ENCODE measurements at places on chromosomes 3 and 15. TPM values are rescaled to one million over a fixed set of nuclear protein-coding genes. Genes with fewer than 3 reads are reported as not detected.

The NR1I2 gene
- total RNA-seq = 0.26 TPM

The RASL12 gene
- 4.7 TPM for total RNA-seq

The HCN4 gene
- not detected for total RNA-seq

GRCh38 chr15:50797926-50798325 lies 32.4 kb upstream of the SPPL2A start:
- DNase-seq = no peak

DNA sequence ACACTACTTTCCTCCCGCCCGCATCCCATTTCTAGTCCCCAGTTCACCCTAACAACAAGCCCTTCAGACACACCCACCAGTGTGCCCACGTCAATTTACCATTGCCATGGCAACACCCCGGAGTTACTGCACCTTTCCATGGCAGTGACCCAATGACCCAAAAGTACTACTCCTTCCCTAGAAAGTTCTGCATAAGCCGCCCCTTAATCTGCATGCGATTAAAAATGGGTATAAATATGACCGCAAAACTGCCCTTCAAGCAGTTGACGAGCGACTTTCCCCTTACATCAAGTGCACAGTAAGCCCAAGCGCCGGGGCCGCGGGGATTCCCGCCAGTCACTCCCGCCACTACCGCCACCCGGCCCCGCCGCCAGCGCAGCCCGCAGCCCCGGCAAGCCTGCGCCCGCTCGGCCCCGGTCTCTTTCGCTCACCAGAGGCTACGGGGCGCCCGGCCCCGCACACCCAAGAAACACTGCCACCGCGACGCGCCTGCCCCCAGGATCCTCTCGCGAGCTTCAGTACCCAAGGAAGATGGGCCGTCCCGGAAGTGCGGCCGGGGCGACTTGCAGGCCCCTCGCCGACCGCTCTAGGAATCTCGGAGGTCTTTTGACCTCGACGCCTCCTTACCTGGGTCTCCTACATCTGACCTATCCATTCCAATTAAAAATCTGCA lies 27.2 kb upstream of the ZNF502 start:
- DNase-seq = no peak

GRCh38 chr3:188868803-188869202 lies 303.0 kb upstream of the TPRG1 start:
- no peak for DNase-seq

DNA sequence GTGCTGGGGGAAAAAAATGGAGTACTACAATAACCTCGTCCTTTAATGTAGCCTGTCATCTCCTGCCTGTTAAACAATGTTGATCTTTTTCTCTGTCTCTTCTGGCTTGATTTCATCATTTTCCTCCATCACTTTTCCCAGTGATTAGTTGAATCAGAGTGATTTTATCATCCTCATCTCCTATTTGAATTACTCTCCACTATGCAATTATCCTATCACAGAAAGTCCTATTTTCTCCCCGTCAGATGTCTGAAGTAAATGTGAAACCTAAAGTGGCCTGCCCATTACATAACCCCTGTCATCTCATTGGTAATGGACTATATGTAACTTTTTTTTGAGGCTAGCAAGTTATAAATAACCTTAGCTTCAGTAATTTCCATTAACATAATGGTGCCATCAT lies 201.8 kb downstream of the CACNA2D3 start:
- no peak for DNase-seq

- no peak for DNase-seq
Measured at GRCh38 chr3:168096210-168096652, 507 bp upstream of the GOLIM4 start.

GRCh38 chr3:143302638-143303171 lies 183.1 kb downstream of the CHST2 start:
- DNase-seq = no peak

DNA sequence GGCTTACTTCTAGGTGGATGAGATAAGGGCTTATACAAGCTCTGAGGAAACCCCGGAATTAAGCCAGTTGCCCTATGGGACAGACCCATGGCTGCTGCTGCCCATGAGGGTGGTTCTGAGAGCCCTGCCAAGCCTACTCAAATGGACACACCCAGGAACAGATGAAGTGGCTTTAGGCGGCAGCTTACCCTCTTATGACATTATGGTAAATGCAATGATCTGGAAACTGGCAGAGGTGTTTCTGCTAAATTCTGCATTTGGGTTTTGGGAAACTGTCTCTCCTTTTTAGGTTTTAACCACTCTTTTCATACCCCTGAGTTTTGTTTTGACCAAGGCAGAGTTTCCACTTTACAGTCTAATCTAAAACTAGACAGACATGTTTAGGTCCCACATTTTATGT lies 9.0 kb upstream of the ZBED2 start:
- no peak for DNase-seq

DNA sequence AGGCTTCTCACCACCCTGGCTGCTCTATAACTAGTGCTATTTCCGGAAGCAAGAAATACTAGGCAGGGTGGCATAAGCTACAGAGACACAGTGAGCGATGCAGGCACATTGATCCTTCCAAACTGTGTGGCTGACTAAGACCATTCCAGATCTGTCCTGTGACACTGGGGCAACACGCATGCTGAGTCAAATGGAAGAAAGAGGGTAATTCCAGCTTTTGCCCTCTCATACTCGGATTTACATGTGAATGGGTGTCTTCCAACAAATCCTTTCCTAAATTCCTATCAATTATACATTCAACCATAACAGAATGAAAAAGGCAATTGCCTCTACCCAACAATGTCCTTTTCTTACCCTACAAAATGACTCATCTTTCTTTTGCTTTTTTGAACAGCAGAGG lies 5.1 kb downstream of the FSIP1 start:
- no peak for DNase-seq

- DNase-seq = no peak
Measured at GRCh38 chr15:65338366-65338765, 33.9 kb downstream of the RNU5B-1 start.

- DNase-seq = no peak
Measured at GRCh38 chr3:129672412-129672811, 65.9 kb upstream of the PLXND1 start.

GRCh38 chr3:164848923-164849322 lies 229.4 kb downstream of the SI start:
- no peak for DNase-seq

GRCh38 chr3:134333522-134334181 lies 40.6 kb downstream of the AMOTL2 start:
- peak; percentile 76 for DNase-seq

GRCh38 chr15:39564972-39565665 lies 15.8 kb upstream of the THBS1 start:
- no peak for DNase-seq

DNA sequence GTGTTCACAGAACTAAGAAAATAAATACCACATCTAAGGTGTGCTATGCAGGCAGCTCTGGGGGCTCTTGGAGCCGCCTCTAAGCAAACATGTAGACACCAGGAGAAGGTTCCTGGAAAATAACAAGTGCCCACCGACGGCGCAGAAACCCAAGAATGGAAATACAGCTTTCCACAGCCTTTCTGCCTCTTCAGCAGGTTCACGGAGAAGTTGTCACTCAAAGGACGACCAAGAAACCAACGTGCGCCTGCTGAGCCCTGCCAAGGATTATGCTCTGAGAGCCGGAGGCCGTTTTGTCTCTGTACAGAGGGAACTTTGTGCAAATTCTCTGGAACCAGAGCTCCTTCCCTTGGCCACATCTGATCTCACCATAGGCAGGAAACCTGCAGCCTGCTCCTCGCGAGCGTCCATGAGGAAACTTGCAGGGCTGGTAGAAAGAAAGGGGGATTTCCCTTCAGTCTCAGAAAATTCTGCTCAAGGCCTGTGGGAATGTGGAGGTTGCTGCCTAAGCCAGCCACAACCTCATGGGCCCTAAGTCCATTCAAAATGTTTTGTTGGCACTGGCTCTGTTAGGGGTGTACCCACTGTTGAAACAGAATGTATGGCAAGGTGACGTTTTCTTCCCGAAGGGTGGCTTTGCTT lies 40.6 kb upstream of the ETV5 start:
- no peak for DNase-seq

DNA sequence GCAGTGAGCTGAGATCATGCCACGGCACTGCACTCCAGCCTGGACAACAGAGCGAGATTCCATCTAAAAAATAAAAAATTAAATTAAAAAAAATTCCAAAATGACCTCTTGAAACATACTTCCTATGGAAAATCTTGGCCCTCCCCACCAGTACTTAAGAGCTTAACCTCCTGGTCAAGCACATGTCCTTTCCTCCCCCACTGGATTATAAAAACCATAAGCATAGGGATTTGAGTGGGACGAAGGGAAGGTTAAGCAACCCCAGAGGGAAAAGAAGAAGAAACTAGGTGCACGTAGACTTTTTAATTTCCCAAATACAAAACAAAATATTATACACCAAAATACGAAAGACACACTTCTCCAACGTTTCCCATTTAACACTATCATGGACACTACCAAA lies 25.3 kb downstream of the SLC4A7 start:
- no peak for DNase-seq
